Activated naive CD4-positive, alpha-beta T cell treated with anti-CD3 and anti-CD28 coated beads, Interleukin-2, amount 50 U/mL, for 72 hours (primary cell): ENCODE measurements at places on chromosomes 5 and 9.

DNA sequence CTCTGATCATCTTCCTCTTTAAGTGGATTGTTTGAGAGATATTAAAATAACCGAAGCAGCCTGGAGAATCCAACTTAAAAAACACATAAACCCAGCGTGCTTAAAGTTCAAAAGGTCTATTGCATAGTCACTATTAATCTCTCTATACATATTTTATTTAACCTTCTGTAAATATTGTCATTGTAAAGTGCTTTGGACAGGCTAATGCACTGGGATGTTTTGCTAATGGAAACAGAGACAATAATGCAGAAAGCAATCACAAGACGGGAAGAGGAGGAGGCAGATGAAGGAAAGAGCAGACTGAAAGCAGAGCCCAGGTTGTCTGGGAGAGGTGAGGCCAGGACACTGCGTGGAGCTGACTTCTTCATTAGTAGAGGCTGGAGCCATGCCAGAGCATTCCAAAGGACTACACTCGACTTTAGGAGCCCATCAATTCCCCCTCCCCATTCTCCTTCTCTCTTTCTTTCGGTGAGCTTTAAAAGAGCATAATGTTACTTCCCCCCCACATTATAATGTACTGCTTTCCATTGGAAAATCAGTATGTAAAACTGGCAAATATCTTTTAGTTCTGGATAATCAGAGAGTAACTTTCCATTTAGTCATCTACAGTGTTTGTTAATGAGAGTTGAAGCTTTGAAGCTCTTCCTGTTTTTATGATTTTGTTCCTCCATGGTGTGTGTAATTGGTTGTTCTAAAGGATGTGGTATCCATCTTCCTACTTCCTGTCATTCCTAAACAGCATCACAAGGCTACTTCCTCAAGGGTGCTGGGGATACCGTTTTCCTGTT, 307.3 kb upstream of the MPDZ start:
- no peak for DNase-seq

DNA sequence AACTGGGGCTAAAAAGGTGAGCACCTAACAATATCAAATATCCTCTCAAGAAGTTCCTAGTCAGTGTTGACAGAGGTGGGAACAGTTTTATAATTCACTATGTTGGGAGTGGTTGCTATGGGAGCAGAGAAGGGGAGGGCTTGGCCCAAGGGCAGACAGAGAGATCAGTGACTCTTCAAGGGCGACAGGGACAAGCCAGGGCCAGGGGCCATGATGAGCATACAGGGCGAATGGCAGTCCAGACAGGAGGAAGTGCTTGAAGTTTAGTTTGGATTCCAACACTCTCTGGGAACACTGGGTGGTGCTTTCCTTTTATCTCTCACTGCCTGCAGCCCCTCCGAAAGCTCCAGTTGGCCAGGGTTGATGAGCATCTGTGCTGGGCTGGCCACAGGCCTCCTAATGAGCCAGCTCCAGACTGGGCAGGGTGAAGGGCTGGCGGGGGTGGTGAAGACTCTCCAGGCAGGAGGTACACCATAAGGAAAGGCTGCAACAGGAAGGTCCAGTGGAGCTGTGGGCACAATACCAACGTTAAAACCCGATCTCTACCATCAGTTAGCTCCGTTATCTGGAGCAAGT, 111.3 kb downstream of the TMEM174 start:
- DNase-seq: no peak

DNA sequence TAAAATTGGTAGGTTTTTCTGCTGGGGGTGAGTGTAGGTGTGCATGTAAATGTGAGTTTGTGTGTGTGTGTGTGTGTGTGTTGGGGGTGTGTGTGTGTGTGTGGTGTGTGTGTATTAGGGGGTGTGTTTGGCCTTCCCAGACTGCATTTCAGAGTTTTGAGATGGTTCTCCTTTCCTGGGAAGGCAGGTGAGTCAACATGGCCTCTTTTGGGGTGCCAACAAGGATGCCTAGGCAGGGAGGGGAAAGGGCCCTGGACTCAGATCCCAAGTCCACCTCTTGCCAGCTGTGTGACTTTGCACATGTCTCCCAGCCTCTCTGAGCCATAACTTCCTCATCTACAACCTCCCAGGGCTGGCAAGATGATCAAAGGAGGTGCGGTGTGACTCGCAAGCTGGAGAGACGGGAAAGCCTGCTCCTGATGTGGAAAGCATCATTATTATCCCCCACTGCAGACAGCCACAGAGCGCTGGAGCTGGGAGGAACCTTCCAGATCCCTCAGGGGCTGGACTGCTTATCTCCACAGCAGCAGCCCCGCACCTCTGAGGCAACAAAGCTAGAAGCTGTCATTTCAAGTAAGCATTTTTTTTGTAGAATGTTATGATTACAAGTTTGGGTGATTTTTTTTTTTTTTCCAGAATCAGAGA, 63.5 kb upstream of the TBC1D2 start:
- no peak for DNase-seq

- DNase-seq: no peak
Observed at GRCh38 chr5:119357808-119358529, 2.1 kb downstream of the TNFAIP8 start.

DNA sequence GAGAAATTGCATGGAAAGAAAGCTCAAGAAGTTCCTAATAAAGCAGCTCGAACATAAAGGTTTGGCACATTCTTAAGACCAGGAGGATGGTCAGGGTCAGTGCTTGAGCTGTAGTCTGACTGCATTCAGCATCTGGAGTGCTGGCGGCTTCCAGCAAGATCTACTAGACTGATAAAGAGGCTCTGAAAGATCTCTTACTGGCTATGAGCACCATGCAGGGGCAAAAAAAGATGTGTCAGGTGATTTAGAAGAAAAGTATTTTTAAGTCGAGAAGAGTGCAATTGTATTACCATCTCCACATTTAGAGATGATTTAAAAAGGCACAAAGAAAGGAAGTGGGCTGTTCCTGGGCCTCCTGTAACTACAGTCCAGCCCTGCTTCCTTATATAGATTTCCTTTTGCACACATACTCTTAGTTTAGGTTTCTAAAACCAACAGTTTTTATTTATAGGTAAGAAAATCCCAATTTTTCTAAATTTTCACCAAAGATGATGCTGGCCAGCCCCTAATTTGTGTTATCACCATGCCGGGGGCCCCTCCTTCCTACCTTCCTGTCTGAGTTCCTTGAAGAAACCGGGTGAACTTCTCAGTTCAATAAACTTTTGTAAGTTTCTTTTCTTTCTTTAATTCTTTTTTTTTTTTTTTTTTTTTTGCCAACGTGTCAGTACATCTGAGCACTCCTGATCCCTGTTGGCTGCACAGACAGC, 65.9 kb upstream of the PLPP1 start:
- DNase-seq: no peak

GRCh38 chr9:79568337-79569101, 3.2 kb upstream of the TLE4 start:
- no peak for DNase-seq

GRCh38 chr5:58314356-58315210, 145.3 kb downstream of the PLK2 start:
- DNase-seq: no peak

- no peak for DNase-seq
Observed at GRCh38 chr5:95223566-95224258, 61.2 kb downstream of the MCTP1 start.

- DNase-seq: no peak
Observed at GRCh38 chr9:137152844-137153405, 14.0 kb downstream of the GRIN1 start.

DNA sequence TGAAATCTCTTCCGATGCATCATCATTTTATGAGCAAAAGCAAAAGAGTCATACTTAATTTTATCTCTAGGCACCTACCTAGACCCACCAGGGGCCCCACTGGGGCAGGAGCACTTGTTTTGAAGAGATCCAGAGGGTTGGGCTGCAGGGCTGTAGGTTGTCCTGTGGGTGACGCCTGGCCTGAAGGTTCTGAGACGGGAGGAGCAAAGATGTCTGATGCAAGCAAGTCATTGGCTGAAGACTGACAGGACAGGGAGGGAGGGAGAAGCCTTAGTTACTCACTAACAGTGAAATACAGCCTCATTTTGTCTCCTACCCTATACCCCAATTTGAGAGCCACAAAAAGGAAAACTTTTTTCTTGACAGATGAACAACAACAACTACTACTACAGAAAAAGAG, 17.1 kb upstream of the C9 start:
- no peak for DNase-seq
